ENCODE measurements at places on chromosomes 12 and 14.

DNA sequence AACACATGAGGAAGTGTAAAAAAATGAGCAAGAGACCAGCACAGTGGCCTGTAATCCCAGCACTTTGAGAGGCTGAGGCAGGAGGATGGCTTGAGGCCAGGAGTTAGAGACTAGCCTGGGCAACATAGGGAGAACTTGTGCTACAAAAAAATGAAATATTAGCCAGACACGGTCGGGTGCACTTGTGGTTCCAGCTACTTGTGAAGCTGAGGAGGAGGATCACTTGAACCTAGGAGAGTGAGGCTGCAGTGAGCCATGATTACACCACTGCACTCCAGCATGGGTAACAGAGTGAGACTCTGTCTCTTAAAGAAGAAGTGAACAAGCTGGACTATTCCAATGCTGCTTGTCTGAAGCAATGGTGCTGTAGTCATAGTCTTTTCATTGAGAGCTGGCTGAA, 36.3 kb upstream of the MAP3K9 start:
- DNase-seq, result no peak

- DNase-seq, result no peak
Observed at GRCh38 chr14:50362764-50363713, 33.6 kb downstream of the CDKL1 start.

DNA sequence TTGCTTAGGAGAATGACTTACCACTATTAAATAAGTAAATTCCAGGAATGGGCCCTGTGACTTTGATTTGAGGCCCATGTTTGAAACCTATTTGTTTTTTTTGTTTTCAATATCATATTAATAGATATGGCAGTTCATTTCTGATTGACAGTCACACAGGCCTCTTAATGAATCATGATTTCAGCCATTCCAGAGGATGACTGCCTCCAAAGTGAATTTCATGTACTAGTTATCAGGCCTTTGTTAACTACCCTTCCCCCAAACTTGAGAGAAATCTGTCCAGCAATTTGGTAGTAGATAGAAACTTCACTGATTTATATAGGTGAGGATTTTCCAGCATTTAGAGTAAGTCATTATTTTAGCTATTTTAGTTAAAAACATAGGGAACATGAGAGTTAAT, 25.9 kb upstream of the GALNT16 start:
- no peak for DNase-seq

- DNase-seq, result no peak
Observed at GRCh38 chr12:88633312-88633711, 53.0 kb upstream of the KITLG start.

DNA sequence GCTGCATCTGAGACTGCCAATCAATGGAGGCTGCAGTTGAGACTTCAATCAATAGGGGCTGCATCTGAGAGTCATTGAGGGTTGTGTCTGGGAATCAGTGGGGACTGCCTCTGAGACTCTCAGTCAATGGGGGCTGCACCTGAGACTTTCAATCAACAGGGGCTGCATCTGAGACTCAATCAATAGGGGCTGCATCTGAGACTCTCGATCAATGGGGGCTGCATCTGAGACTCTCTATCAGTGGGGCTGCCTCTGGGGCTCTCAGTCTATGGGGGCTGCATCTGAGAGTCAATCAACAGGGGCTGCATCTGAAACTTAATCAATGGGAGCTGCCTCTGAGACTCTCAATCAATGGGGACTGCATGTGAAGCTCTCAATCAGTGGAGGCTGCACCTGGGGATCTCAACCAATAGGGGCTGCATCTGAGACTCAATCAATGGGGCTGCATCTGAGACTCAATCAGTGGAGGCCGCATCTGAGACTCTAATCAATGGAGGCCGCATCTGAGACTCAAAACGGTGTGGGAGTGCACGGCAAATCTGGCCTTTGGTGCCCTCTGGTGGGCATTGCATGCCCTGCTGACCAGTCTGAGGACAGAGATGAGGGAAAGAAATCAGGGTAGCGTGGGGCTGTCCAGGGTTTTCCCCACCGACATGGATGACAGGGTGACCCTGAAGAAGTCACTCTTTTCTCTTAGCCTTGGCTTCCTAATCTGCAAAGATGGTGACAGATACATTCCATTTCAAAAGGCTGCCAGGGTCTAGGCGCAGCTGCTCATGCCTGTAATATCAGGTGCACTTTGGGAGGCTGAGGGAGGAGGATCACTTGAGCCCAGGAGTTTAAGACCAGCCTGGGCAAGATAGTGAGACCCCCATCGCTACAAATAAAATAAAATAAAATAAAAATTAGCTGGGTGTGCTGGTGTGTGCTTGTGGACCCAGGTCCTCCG, 41.3 kb upstream of the EIF5 start:
- peak; percentile 62 for DNase-seq

DNA sequence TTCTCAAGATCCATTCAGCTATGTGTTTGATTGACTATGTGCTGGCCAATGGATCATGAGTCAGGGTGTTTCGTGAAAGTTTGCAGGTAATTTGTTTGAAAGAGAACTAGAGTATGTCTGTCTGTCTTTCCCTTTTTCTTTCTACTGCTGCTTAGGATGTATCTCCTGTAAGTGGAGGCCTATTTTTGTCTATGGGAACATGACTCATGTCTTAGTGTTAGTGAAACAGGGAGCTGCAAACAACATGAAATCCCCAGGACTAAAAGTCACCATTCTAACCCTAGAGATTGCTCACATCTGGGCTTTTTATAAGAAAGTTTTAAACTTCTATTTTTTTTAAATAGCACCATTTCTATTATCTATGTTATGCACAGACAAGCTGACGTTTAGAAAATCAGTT, 333.0 kb downstream of the CCER1 start:
- no peak for DNase-seq

GRCh38 chr14:57834961-57835360, 30.9 kb downstream of the SLC35F4 start:
- DNase-seq, result no peak

All from effector CD4-positive, alpha-beta T cell (primary cell).